ENCODE measurements at places on chromosomes 2 and 18.

- DNase-seq = no peak
Measured at GRCh38 chr2:118053681-118054080, 34.6 kb upstream of the INSIG2 start.

- no peak for DNase-seq
Measured at GRCh38 chr2:190599073-190599472, 49.8 kb upstream of the NAB1 start.

DNA sequence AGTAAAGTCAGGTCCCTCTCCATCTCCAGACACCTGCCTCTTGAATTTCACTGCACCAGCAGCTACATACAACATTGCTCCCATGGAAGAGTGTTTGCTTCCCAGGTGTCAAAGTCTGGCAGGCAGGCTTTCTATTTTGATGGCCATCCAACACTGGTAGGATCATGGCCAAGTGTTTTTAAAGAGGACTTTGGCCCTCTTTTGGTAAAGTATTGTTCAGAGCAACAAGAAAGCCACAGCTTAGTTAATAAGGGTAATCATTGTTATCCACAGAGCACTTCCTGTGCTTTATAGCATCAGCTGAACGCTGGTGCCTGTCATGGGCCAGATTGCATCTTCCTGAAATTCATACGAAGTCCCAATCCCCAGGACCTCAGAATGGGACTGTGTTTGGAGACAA lies 133.2 kb downstream of the NCK2 start:
- no peak for DNase-seq

DNA sequence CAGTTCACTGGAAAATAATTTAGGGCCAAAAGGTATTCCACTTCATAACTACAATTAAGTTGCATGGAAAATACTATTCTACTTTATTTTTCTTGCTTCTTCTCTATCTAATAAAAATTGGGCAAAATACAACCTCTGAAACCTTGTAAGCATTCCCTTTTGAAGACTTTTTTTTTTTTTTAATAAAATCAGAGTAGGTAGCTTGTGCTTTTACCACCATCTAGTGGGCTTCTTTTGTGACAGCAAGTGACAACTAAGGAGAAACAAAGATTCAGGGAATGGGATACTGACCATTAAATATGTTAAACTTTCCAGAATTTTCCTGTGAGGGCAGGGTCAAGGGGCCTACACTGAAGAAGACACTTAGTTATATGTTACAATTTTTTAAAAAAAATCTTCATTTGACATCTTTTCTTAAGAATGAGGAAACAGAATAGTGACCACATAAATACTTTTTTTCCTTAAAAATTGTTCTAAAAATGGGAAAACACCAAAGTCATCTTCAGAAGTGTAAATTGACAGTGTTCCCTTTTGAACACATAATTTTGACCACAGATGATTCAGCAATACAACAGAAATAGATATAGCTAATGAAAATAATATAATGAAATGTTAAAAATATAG lies 1183.2 kb upstream of the ACVR2A start:
- DNase-seq = no peak

DNA sequence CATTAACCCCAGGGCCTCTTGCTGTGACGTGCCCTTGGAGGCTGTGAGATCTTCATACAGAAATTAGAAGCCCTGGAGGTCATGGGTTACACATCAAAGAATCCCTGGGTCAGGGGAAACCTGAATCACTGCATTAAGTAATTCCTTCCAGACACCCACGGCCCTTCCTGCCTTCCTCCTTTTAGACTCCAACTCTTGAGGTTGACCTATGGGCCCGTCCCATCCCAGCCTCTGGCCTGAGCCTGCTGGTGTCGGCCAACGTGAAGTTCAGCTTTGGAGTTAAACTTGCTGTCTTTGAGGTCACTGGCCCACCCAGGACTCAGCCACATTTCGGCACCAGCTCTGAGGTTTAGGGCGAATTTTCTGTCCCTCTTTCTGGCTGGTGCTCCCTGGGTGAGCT lies 198.3 kb downstream of the ACKR3 start:
- no peak for DNase-seq

GRCh38 chr2:75130171-75130570 lies 69.1 kb downstream of the TACR1 start:
- DNase-seq = no peak

DNA sequence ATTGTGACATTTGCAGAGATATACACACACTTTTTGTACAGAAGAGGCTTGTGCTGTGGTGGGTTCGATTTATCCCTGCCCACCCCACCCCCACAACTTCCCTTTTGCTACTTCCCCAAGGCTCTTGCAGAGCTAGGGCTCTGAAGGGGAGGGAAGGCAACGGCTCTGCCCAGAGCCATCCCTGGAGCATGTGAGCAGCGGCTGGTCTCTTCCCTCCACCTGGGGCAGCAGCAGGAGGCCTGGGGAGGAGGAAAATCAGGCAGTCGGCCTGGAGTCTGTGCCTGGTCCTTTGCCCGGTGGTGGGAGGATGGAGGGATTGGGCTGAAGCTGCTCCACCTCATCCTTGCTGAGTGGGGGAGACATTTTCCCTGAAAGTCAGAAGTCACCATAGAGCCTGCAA lies 40.0 kb downstream of the STEAP3 start:
- DNase-seq = no peak

- DNase-seq = no peak
Measured at GRCh38 chr2:156818944-156819343, 382.8 kb downstream of the GPD2 start.

- no peak for DNase-seq
Measured at GRCh38 chr2:25339791-25340180, 1.9 kb downstream of the DNMT3A start.

DNA sequence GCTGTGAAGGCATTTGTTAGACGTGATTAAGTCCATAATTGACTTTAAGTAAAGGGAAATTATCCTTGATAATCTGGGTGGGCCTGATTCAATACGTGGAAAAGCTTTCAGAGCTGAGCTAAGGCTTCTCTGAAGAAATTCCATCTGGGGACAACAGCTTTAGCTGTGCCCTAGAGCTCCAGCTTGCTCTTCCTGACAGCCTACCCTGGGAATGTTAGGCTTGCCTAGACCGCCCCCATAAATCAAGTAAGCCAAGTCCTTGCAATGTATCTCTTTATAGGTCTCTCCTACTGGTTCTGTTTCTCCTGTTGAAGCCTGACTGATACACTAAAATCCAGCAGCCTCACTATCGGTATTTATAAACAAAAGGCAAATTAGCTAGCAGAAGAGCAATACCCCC lies 160.0 kb downstream of the STK39 start:
- no peak for DNase-seq

- DNase-seq = no peak
Measured at GRCh38 chr2:159840616-159841015, 42.6 kb upstream of the CD302 start.

DNA sequence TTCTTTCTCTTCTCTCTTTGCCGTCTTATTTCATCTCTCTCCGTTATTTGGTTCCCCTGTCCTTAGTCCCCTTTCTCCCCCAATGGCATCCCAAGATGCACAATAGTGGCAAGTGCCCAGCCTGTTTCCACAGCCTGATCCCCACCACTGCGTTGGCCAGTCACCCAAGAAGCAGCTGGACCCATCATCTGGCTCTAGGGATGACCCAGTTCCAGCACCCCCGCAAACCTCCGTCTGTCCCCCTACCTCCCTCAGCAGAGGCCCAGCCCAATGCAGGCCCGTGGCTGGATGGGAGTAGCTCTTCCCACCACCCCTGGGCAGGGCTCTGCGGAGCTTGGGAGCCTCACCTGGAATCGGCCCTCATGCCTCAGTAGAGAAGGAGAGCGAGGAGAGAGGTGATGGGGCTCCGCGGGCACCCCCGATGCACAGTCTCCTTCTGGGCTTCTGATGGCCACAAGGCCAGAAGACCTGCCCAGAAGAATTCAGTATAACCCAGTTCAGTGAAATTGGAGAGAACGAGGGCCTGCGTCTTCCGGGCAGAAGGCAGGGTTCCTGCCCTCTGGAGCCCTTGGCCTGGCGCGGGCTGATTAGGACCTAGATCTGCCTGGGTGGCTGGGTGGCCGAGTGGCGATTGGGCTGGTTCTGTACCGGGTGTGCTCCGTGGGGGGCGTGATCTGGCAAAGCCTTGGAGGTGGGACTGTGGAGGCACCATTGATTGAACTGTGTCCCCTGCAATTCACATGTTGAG lies 50.9 kb downstream of the RRM2 start:
- DNase-seq = no peak

GRCh38 chr2:70498054-70498453 lies 55.6 kb downstream of the TGFA start:
- DNase-seq = no peak

DNA sequence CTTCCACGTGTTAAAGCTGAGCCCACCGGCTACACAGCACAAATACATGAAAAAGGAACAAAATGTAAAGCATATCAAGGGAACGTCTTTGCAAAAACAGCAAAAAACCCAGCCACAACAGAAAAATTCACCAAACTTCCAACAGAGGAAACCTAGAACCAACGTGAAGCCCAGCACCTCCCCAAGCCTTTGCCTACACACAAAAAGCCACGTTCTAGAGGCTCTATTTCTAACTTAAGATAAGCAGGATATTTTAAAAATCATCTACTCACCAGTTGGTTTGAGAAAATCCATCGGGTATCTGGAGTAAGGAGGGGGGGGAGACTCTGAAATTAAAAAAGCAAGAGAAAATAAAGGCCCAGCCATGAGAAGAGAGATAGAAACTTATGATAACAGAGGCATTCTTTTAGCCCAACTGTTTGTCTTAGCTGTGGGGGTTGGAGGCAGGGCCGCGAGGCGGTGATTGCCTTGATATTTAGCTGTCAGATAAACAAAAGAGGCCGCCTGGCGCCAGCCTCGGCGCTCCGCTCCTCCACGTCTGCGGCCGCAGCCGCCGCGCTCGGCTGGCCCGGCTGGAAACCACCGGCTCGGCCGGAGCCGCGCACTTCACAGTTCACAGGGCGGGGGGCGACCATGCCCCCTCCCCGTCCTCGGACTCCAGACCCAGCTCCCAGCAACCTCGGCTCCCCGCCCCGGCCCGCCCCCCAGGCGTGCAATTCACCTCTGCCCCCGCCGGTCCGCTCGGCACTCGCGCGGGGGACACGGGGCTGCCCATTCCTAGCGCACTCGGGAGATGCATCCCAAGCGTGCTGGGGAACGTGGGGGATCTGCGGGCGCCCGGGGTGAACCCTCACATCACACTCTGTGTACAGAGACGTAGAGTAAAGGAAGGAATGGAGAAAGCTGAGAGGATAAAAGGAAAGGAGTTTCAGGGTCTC lies 2.4 kb downstream of the SMAD7 start:
- DNase-seq = no peak

DNA sequence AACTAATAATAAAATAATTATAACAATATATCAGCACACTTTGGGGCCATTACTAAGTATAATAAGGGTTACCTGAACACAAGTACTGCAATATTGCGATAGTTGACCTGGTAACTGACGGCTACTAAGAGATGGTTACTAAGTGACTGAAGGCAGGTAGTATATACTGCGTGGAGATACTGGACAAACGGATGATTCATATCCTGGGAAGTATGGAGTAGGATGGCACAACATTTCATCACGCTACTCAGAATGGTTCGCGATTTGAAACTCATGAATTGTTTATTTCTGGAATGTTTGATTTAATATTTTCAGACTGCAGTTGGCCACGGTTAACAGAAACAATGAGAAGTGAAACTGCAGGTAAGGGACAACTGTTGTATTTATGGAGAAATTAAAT lies 39.5 kb upstream of the FLACC1 start:
- no peak for DNase-seq

- DNase-seq = no peak
Measured at GRCh38 chr2:239020541-239021041, 172.7 kb downstream of the TWIST2 start.

GRCh38 chr2:9844036-9844483 lies 786 bp downstream of the TAF1B start:
- DNase-seq = no peak

GRCh38 chr2:219893541-219893940 lies 266.1 kb downstream of the SLC4A3 start:
- no peak for DNase-seq

DNA sequence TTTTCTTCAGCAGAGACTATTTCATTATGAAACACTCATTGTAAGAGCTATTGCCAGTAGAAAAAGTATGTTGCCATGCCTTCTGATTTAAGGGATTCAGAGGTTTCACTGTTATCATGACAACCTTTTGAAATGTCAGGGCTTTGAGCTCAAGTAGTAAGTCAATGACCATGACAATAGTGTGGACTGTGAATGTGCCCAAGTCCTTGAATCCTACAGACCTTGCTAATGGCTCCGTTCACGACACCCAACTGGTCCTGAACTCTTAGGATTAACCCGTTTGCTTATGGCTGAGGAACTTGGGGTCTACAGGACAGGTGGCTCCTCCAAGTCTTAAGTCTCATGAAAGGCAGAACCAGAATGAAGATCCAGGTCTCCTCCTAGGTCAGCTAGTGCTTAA lies 17.6 kb upstream of the KIDINS220 start:
- no peak for DNase-seq

DNA sequence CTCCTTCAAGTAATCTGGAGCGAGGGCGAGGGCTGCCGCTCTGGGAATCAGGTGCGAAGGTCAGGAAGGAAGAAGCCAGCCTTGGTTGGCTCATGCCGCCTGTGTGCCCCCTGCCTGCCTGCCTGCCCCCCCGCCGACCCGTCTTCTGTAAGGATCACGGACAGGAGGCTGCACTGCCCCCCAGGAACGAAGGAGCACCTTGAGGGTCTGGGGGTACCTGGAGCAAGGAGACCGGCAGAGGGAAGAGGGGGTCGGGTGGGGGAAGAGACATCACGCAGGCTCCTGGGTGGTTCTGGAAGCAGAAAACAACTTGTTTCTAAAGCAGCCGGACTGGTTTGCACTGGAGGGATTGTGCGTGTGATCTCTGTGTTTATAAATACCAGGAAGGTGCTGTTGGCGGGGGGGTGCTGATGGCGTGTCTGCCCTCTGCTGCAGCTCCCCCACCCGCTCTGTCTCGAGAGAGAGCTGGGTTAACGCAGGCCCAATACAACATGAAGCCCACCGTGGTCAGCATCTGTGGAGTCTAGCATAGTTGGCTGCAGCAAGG lies 1.7 kb downstream of the FOSL2 start:
- DNase-seq = no peak

DNA sequence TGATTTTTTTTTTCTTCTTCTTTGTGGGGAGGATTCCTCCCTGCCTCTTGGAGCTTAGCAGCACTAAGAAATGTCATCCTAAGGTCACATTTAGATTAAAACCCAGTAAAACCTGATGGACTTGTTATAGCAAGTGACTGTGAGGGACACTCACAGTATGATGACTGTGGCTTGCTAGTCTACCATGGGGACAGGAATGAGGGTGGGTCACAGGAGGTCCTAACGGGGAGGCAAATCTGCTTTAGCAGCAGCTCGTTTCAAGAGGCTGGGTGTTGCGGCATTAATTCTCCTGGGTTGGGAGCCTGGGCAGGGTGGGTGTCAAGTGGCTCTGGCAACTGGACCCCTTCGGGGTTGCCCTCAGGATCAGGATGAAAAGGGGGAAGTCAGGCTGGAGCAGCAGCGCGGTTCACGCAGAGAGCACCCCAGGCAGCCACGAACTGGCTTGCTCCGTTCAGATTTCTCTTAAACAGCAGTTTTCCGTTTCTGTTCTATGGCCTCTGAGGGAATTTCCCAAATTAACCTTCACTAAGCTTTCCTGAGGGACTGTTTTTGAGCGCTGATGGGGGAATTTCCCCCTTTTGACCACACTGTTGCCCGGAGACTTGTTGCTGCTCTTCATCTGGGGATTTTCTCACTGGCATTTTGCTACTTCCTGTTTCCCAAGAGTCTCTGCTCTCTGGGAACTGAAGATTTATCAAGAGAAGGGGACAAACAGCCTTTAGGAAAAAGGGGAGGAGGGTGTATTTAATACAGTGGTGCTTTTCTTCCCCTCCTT lies 59.8 kb upstream of the PELI1 start:
- DNase-seq = peak; percentile 14

All from activated T-cell treated with anti-CD3 and anti-CD28 coated beads for 4 hours (primary cell).